ENCODE measurements at places on chromosomes 3 and 15. TPM values are rescaled to one million over a fixed set of nuclear protein-coding genes. Genes with fewer than 3 reads are reported as not detected.

The ADAMTS9 gene
- total RNA-seq = 0.13 TPM

GRCh38 chr15:25054329-25054728, 99.5 kb downstream of the SNRPN start:
- DNase-seq = no peak

DNA sequence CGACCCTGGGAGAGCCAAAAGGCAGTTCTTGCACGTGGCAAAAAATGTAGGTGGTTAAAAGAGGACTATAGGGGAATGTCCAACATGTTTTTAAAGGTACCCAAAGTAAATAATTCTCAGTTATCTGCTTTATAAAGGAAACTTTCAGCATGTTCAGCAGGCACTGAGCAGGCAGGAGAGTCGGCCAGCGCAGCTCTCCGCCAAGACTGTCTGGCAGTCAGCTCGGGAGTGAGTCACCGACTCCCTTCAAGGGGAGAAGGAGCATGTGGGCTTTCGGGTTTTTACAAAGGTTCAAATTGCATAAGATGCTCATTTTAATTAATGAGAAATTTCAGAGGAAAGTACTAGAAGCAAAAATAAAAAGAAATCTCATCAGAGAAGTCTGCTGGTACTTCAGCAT, 7.0 kb downstream of the GABRA5 start:
- DNase-seq = no peak

DNA sequence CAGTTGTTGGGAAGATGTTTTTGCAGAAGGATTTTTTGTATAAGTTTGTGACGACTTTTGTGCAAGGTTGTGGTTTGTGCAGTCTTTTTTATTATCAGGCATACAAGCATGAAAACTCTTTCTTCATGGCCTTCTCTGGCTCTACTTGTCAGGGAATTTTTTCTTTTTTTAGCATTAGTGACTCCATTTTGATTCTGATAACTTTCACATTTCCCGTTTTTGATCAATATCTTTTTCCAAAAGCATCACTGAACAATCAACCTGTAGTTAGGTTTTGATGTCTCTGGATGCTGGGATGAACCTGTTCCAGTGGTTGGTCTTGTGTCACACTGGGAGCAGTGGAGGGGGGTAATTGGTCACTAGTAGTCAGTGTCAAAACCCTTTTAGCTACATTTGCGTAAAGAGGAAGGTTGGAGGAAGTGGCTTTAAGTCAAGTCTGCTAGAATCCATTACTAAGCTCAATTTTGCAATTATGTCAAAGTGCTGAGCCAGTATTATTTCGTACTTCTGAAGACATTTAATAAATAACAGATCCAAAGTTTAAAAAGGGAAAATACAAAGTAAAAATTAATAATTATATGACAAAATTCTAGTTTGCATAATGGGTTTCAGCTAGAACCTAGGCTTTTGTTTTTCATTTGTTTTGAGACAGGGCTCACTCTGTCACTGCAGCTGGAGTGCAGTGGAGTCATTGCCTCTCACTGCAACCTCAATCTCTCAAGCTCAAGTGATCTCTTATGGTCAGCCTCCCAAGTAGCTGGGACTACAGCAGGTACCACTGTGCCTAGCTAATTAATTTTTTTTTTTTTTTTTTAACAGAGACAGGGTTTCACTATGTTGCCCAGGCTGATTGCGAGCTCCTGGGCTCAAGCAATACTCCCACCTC, 18.8 kb upstream of the CFAP161 start:
- DNase-seq = no peak

DNA sequence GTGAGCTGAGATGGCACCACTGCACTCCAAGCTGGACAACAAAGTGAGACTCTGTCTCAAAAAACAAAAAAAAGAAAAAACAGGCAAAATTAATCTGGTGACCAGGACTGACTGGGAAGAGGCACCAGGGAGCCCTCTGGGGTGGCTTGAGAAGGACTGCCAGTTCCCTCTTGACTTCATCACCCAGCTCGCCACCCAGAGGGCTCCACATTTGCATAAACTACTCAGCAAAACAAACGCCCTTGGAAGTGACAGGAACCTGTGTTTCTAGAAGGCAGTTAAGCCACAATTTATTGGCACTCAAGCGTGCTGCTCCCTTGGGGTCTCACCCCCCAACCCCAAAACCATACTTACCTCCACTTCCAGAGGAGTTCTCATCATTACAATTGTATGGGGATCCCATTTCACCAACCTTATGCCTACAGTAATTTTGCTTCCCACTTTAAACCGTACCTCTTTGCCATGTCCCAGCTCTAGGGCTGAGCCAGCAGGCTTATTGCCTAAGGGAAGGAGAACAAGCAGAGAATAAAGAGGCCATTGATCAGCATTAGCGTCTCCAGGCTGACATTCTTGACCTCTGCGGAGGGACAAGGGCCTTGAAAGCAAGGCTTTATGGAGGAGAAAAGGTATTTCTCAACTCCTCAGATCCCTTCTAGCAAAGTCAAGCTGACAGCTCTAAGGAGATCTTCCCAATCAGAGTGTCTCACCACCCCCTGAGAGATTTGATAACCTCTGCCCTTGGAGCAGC, 357.4 kb downstream of the SHQ1 start:
- DNase-seq = no peak

DNA sequence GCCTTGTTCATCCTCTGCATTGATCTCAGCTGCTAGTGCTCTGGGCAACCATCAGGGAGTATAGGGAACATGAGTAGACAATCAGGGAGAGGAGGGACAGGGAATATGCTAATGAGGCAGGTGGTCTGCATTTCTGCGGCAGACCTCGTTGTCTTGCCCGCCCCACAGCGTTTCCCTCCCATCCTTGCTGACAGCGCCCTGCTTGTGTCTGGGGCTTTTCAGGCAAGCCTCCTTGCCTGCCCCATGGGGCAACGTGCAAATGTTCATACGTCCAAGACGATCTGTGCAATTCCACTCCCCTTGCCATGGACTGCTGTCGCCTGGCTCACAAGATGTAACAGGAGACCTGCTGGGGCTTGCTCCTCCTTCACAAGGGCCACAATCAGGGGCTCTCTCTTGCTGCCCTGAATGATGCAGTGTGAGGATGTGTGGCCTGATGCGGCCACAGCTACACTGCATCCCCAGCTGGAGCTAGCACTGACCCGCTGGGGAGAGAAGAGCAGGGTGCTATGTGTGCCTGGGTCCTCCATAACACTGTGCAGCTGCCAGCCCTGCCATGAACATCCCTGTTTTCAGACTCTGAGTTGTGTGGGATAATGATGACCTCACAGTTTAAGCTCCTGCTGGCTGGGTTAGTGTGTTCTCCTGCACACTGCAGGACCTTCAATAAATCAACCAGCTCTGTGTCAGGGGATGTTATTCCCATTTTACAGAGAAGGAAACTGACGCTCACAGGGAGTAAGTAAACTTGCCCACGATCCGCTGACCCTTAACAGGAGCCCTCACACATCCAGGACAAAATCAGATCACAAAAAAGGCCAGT, 211.3 kb downstream of the KLF13 start:
- DNase-seq = no peak

GRCh38 chr15:58852347-58852746, 81.1 kb downstream of the SLTM start:
- no peak for DNase-seq

DNA sequence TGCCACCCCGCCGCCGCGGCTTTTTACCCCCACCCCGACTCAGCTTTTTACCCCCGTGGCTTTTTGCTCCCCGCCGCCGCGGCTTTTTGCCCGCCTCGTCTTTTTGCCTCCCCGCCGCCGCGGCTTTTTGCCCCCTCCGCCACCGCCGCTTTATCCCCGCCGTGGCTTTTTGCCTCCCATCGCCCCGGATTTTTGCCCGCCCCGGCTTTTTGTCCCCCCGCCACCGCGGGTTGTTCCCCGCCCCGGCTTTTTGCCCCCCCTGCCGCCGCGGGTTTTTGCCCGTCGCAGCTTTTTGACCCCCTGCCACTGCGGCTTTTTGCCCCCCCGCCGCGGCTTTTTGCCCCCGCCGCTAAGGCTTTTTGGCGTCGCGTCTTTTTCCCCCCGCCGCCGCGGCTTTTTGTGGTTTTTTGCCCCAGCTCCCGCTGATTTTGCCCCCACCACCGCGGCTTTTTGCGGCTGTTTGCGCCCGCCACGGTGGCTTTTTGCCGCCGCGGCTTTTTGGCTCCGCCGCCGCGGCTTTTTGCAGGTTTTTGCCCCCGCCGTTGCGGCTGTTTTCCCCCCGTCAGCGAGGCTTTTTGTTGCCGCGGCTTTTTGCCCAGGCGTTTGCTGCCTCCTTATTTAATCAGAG, 597.2 kb downstream of the GOLGA6L6 start:
- DNase-seq = no peak

DNA sequence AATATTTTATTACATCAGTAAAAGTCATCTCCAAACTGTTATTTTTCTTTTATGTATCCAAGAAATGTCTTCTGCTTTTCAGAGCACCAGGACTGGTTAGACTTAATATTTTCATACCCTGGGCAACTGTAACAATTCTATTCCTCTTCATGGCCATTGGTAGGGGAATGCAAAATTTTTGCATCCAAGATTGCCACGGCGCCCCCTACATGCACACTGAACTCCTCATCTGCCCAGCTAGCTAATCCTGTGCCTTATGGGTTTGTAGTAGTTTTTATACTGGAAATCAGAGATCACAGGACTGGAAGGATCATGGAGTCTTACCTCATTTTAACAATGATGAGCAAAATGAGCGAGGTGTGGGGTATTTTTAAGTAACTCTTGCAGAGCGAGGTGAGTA, 74.2 kb downstream of the CRTC3 start:
- no peak for DNase-seq

- no peak for DNase-seq
Observed at GRCh38 chr15:38708672-38709180, 144.1 kb upstream of the RASGRP1 start.

Measured in GM12878 (cell line).